Islet precursor cell (in vitro differentiated cells): ENCODE measurements at places on chromosomes 2 and 18.
A peak's percentile ranks its signal among the peaks of the same experiment; 100 is the strongest.

DNA sequence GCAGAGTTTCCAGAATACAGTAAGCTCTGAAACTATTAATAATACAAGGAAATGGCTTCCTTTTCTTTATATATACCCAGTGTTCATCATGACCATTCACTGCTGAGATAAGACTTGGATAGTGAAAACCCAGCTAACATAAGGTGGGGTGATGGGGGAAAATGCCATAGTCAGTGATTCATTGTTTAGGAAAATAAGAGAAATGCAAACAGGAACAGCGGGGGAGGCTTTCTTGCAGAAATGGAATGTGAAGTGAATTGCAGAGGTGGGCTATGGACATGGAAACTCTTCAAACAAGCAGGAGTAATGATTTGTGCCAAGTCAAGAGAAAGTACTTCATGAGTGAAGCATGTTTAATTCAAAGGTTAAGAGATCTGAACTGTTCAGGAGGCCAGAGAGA is 519.4 kb downstream of the TDRD15 start:
- no peak for DNase-seq

GRCh38 chr2:47404356-47404755 is 1.4 kb downstream of the MSH2 start:
- DNase-seq, result no peak

GRCh38 chr18:54679318-54680149 is 88.5 kb downstream of the DYNAP start:
- DNase-seq, result no peak

GRCh38 chr2:178155524-178155923 is 38.8 kb upstream of the OSBPL6 start:
- no peak for DNase-seq

DNA sequence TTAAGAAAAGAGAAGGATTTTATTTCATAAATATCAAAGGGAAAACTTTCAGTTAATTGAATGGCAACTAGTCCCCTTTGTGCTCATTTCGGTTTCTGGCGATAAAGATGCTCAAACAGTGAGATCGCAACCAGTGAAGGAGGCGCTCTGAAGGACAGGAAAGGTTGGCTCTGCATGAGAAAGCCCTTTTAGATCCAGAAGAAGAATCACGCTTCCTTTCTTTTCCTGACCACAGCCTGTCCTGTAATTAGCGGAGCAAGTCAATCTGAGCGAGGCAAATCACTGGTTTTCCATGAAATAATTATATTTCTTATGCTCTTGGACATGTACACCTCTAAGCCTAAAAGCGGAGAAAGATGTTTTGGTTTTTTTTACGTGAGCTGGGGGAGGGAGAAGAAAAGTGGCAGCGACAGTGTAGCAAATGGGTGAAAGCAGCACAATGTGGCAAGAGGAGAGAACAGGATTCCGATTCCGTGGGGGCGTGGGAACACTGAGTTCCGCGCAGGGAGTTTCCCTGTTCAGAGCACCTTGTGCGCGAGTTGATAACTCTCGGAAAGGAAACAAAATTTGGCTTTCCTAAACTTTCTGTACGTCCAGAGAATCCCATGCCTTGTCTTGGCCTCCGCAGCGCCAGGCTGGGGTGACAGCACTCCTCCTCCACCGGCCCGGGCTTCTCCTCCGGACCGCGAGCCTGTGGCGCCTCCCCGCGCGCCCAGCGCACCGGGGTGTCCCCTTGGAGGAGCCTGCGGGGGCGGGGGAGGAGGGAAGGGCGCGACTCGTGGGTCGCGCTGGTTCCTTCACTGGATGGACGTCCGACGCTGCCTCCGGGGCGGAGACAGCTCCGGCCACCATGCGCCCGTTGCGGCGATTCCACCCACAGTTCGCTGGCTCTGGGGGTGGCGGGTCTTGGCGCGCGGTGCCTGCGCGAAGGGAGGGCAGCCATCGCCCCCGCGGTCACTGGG is 620 bp upstream of the SLC9A2 start:
- peak; percentile 65 for DNase-seq

DNA sequence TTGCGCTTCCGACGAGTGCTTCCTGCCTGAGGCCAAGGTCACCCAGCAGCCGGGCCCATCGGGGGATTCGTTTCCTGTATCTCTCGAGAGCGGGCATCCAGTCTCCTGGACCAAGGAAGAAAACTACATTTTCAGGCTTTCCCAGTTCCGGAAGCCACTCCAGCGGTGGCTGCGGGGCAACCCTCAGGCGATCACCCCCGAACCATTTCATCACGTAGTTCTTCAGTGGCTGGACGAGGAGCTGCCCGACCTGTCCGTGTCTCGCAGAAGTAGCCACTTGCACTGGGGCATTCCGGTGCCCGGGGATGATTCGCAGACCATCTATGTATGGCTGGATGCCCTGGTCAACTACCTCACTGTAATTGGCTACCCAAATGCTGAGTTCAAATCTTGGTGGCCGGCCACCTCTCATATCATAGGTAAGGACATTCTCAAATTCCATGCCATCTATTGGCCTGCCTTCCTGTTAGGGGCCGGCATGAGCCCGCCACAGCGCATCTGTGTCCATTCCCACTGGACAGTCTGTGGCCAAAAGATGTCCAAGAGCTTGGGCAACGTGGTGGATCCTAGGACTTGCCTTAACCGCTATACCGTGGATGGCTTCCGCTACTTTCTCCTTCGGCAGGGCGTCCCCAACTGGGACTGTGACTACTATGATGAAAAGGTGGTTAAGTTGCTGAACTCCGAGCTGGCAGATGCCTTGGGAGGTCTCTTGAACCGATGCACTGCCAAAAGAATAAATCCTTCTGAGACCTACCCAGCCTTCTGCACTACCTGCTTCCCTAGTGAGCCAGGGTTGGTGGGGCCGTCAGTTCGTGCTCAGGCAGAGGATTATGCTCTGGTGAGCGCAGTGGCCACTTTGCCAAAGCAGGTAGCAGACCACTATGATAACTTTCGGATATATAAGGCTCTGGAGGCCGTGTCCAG is 1.0 kb downstream of the MARS2 start:
- peak; percentile 61 for DNase-seq

GRCh38 chr2:29747786-29748470 is 173.5 kb downstream of the ALK start:
- DNase-seq, result peak; percentile 69

DNA sequence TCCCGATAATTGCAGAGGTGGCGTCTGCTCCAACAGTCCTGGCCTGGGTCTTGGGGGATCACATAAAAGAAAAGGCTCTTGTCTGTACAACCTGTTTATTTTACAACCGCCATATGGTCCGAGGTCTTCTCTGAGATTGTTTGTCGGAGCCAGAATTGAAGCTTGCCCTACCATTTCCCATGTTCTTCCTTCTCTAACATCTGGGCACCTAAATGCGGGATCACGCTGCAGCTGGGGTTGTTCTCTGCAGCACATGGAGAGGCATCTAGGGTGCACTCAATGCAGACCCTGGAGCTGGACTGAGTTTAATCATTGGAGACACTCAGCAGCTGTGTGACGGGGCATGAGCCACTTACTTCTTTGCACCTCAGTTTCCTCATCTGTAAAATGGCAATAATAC is 107.7 kb downstream of the ACKR3 start:
- DNase-seq, result peak; percentile 25

DNA sequence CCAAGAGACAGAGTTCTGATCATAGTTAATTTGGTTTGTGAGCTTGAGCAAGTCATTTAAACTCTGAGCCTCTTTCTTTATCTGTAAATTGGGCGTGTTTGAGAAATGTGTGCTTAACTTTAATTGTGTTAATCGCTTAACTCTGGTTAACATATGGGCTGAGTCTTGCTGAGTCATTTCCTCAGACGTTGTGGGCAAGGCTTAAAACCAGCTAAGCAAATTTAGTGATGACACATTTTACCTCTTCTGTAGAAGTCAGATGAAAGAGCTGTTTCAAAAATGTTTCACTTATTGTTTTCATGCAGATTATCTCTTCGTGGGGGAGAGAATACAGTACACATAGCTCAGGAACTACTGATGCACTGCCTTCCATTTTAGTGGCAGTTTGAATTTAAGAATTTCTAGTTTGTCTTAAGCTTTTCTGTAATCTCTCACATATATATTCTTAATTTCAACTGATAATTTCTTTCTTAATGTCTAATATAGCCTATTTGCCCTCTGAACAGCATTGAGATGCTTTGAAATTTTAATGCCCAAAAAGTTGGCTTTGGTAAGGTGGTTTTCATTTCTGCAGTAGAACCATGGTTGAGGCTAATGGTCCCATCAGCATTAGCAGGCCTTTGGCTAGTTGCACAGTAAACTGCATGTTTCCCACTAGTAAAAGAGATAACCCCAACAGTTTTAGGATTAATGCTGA is 34.9 kb downstream of the RAB10 start:
- peak; percentile 58 for DNase-seq

GRCh38 chr2:30514134-30514847 is 67.2 kb downstream of the LCLAT1 start:
- no peak for DNase-seq
